Activated CD4-positive, alpha-beta T cell treated with anti-CD3 and anti-CD28 coated beads, Interleukin-2, amount 50 U/mL, for 48 hours (primary cell): ENCODE measurements at places on chromosomes 1 and 21.

DNA sequence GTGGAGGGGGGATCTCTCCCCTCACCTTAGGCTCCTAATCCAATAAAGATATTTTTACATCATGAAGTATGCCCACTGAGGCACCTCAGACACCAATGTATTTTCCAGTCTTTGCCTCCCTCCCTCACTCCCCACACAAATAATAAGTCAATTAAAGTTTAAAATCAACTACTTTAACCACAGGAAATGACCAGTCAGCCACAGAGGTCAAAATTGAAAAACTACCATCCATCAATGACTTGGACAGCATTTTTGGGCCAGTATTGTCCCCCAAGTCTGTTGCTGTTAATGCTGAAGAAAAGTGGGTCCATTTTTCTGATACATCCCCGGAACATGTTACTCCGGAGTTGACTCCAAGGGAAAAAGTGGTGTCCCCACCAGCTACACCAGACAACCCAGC is 70.6 kb upstream of the DYNLT5 start:
- DNase-seq: no peak

DNA sequence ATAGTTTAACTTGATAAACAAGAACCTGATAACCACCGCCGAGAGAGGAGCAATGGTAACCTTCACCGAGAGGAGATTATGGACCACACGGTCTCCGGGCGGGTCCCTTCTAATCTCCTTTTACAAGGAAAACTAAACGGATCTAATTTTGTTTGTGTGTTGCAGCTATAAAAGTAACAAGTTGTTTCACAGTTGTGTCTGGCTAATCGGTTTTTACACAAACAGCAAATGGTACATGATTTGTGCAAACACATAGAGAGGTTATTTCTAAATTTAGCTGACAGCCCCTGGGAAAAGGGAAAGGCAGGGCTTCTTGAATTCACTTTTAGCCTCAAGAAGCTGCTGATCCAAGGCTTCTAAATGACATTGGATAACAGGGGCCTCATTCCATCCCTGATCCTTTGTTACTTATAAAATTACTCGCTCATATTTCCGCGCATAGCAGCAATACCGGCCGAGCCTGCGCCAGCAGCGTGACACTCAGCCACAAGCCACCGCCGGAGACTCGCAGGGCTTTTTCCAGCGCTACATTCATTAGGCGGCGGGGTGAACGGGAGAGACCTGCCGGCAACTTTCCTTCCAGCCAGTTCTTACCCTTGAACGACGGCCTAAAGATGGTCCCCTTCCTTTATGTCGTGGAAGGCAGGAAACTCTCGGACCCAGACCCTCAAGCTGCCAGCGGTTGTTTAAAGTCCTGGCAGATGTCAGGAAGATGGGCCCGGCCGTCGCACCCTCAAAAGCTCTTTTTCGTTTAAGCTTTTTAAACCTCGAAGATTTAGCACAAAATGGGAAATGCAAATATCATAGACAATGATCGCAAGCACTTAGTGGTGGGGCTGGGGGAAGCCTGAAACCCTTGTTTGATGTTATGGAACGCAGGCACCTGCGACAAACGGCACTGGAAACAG is 4.4 kb downstream of the FOXD3 start:
- no peak for DNase-seq

DNA sequence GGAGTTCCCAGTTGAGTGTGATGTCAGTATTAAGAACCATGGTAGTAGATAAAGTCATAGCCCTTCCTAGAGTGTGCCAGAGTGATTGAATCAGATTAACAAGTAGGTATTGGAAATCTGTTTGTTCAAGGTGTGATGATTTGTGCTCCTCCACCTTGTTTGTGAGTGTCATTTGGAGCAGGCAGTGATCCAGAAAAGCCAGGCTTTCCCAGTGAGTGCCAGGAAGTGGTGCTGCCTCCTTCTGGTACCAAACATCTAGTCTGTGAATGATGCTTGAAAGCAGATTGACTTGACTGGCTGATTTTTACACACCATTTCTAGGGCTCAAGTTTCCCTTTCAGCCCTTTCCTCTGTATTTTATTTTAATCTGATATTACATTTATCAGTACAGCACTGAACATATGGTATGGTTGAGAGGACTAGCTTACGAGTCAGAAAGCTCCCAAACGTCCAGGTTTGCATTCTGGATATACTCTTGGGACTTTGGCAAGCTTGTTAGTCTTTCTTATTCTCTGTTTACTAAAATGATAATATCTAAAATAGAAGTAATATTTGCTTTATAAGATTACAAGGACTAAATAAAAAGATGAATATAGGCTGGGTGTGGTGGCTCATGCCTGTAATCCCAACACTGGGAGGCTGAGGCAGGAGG is 100.7 kb downstream of the PATJ start:
- no peak for DNase-seq

DNA sequence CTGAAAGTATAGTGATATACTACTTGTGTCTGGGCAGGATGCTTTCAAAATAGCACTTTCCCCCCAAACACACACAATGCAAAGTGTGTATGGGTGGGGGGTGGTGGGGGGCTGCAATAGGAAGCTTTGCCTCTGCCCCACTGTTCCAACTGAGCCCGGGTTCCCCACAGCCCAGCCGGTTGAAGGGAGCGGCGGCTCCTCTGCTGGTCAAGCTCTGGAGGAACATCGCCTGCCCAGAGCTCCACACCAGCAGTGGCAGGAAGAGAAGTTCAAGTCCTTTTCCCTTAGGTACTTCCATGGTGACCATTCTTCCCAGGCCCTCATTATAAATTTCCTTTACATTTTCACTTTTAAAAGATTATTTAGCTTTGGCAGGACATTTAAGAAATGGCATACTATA is 74.9 kb downstream of the CAPZB start:
- no peak for DNase-seq

DNA sequence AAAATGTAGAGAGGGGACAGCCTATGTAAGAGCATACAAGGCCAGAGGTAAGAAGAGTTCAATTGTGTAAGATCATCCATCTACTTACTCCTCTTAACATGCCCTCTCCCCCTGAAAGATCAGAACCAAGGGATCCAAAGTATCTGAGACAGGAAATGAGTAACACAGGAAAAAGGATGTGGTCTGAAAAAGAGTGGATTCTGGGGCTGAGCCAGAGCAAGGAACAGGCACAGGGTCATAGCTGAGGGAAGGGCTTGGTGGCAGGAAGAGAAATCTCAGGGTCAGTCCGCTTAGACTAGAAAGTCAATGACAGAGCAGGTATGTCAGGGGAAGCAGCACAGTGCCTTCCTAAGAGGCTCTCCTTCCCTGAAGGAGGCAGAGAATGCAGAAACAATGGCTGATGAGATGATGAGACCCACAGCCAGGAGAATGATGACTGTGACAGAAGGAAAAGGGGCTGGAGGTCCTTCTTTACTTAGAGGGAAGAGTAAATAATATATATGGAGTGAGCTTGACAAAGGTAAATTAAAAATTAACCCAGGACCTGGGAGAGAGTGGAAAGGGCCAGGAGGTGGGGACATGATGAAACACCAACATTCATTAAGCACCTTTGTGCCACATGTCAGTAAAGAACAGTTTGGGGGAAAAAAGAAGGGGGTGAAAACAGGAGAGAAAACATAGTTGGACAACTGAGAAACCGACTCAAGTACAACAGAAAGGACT is 26.2 kb upstream of the A3GALT2 start:
- DNase-seq: no peak

DNA sequence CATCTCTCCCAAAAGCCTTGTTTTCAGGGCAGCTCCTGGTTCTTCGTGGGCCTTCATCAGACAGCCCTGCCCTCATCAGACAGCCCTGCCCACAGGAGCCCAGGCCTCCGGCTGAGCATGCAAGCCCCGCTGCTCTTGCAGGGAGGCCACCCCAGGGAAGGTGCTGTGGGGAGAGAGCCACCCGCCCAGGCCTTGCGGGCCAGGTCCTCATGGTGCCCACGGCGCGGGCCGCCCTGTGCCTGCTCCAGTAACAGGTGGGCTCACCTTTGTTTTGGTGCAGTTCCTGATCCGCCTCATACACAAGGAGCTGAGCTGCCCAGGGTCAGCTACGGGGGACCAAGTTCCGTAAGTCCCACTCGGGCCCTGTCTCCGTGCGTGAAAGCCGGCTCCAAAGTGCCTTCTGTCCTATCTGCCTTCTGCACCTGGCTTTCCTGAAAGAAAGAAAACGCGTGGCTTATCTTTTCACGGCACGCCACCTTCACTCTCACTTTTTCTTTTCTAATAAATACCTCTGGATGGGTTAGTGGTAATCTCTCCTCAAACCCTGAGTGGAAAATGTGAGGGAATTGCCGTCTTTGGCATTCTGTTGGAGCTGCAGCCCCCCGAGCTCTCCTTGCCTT is 65.9 kb downstream of the SLC37A1 start:
- no peak for DNase-seq

- DNase-seq: no peak
Measured at GRCh38 chr1:187433598-187433997, 604.8 kb downstream of the PLA2G4A start.

GRCh38 chr1:209368864-209369598 is 214.5 kb upstream of the CAMK1G start:
- no peak for DNase-seq

DNA sequence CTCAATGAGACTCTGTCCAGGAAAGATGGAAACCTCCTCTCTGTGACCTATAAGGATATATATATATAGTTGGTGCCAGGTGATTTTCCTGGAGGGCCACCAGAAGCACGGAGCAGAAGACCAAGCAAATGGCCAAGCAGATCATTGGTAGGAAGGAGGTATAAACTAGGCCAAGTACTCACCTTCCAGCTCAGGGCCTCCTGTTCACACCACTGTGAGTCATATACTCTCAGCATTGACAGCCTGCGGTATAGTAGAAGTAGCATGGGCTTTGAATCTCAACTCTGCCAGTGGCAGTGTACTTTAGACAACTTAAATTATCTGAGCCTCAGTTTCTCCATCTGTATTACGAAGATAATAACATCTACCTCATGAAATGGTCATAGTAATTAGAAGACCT is 15.4 kb downstream of the IL12RB2 start:
- DNase-seq: no peak

DNA sequence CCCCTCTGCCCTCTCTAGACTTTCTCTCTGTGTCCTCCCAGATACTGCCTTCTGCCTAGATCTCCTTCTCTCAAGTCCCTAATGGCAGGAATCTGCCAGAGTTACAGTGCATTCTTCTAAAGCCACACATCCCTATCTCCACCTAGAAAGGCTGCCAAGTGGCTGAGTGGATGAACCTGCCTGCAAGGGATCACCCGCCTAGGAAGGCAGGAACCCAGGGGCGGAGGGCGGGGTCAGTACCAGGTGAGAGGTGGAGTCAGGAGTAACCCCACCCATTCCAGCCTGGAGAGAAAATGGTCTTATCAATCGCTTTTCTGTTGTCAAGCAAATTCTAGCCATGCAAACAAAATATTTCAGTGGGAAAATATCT is 60.8 kb downstream of the BCAR3 start:
- DNase-seq: no peak

GRCh38 chr21:41715649-41716281 is 51.1 kb downstream of the RIPK4 start:
- DNase-seq: no peak

DNA sequence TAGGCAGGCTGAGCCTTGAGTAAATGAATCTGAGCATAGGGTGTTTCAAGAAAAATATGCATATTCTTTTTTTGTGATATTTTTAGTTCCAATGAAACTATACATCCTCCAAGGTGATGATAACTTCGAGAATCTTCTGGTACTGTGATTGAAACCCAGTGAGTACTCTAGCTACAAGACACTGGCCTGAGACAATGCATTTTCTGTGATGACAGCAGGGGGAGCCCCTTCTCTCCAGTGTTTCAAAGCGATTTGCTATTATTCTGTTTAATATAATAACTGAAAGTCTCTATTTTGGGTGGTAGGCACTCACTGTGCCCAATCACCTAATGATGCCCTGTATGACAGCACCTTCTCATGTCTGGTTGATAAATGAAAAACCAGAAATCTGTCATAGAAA is 12.1 kb downstream of the IRF2BP2 start:
- DNase-seq: peak; percentile 61

DNA sequence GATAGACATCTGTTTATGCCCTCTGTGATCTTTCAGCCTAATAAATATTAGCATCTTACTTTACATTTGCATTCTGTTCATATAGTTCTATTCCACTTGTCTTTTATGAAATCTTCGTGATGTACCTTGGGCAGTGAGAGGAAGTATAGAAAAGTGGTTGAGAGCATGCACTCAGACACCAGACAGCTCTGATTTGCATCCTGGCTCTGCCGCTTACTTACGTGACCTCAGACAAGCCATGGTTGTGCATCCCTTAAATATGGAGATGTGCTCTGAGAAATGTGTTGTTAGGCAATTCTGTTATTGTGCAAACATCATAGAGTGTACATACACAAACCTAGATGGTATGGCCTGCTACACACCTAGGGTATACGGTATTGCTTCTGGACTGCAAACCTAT is 22.9 kb downstream of the OVGP1 start:
- DNase-seq: no peak

- no peak for DNase-seq
Measured at GRCh38 chr1:114505148-114505561, 5.8 kb downstream of the TRIM33 start.

GRCh38 chr1:232944347-232944746 is 6.1 kb upstream of the NTPCR start:
- peak; percentile 16 for DNase-seq

DNA sequence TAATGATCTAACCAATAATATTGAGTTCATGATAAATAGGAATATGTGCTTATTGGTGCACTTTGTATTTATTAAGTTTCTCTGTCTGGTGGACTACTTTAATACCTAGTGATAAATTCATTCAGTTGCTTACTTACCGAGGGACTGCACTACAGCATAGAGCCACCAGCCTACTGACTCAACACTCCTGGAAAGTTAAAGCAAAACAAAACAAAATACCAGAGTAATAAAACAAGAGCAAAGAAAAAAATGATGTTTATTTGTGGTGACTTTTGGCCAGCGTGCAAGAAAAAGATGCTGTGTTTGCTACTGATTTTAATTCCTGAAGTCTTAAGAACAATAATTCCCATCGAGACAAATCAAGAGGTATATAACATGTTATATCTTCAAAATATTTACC is 586.3 kb downstream of the PLA2G4A start:
- DNase-seq: no peak

DNA sequence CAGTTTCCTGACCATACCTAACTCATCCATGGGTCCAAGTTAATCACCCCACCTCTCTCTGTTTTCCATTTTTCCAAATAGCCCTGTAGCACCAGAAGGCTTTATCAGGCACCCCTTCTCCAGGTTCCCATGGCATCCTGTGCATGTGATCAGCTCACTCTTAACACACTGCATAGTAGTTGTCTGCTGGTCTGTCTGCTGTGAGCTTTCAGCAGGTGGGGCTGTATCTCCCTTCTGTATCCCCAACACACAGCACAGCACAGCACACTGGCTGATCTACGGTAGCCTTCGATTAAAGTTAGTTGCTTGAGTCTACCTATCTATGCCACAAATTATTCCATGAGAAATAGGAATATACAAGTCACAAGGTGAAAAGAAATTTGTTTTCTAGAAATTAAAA is 54.3 kb upstream of the C1orf198 start:
- no peak for DNase-seq
